Stimulated activated CD8-positive, alpha-beta memory T cell treated with anti-CD3 and anti-CD28 coated beads, Interleukin-12 subunit alpha, Interleukin-12 subunit beta, amount 100 ng/mL, for 1 hour (primary cell): ENCODE measurements at places on chromosomes 2 and 18.

DNA sequence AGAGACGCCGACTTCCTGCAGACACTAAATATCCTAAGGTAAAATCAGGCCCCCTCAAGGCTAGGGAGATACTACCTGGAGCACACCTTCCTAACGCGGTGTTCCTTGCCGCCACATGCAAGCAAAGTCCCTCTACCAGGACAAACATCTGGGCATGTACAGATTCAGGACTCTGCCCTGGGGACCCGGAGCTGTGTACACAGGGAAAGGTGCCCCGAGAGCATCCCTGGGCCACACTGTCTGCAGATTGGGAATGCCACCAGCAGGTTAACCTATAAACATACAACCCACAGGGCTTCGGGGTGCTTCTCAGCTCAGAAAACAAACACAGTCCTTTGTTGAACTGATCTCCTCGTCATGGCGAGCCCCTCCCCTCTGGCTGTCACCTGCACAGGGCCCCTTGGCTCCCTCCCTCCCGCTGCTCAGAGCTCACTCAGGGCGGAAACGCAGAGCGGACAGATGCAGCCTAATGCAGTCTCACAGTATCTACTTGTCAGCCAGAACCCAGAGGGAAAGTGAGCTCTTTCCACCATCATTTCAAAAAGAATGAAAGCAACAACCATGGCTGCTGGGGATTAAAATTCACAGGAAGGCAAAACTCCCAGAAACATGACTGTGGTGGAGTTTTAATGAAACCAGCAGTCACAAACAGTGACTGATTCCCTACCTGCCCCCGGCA, 218.8 kb downstream of the HDAC4 start:
- no peak for DNase-seq

DNA sequence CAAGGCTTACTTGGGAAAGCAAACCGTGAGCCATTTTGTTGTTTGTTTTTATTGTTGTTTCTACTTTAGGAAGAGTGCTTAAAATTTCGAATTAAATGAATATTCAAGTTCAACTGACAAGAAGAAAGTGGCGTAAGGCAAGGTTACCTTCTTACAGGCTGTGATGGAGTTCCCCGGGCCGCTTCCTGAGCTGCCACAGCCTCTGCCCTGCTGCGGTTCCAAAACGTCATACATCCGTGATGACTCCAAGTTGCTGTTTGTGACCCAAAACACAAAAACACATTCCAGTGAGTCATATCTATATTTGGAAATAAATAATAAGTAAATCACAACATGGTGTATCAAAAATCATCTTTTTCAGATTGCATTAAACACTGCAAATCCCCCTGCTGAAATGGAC, 49.7 kb downstream of the SPHKAP start:
- DNase-seq, result no peak

DNA sequence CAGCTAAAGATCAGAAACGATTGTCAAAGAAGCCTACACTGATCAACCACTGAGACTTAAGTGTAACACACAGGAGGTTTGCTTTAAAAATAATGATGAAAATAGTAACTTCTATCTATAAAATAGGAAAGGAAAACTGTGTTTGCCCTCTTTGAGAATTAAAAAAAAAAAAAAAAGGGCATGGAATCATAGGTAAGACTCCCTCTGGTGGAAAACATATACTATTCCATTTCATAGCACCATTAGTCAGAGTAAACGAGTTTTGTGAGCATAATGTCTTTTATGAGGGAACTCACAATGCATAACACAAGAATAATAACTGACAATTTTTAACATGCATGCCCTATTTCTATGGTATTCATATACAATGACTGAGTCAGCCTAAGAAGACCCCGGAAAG, 36.3 kb downstream of the SLC35F5 start:
- no peak for DNase-seq

GRCh38 chr18:23902396-23902795, 112.2 kb upstream of the TTC39C start:
- DNase-seq, result no peak

DNA sequence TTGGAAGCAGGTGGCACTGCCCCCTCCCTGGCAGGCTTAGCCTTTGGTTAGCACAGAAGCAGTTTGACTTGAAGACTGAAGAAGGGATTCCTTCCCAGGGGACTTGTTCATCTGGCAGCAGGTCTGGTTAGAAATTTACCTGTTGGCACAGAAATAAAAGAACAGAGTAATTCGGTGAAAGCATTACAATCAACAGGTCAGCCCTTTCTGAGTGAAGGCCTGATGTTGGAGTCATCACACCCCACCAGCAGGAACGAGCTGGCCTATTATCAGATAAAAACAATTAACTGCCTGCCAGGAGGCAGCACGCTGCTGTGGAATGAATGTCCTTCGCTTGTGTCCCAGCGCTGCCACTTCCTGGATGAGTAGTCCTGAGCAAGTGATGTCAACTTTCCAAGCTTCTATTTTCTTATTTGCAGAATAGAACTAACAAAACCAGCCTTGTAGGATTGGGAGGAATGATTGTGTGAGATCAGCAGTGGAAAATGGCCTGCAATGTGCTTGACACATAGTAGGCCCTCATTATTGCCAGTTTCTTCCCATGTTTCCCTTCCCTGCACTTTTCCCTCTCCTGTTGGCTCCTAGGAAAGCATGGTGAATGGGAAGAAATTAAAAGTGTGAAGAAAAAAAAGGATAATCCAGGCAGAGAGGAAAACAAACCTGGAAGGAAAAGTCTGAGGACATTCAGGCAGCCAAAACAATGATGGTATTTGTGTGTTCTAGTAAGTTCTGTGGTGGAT, 29.0 kb downstream of the LGALSL start:
- no peak for DNase-seq

DNA sequence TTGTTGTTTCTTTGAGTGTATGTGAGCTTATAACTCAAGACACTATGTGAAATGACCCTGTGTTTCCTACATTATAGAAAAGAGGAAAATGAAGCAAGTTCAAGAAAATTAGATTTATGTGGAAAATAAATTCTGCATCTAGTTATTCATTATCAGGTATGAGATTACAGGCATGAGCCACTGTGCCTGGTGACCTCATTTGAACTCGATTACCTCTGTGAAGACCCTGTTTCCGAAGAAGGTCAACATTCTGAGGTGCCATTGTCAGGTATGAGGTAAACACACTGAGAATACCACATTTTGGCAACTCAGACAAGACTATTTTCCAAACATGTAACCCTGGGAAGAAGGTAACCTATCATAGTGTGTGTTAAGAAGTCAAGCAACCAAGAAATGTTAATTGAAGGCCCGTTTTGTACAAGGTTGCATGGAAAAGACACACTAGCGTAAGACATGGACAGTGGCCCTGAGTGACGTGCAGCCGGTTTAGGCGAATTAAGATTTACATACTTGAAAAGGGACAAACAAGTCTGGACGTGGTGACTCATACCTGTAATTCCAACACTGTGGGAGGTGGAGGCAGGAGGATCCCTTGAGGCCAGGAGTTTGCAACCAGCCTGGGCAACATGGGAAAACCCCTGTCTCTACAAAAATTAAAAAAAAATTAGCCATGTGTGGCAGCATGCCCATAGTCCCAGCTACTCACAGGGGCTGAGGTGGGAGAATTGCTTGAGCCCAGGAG, 186.6 kb downstream of the NEDD4L start:
- no peak for DNase-seq

GRCh38 chr18:21194871-21195771, 46.9 kb upstream of the GREB1L start:
- DNase-seq, result no peak

GRCh38 chr2:38947241-38948239, 57.9 kb downstream of the ARHGEF33 start:
- peak; percentile 16 for DNase-seq

DNA sequence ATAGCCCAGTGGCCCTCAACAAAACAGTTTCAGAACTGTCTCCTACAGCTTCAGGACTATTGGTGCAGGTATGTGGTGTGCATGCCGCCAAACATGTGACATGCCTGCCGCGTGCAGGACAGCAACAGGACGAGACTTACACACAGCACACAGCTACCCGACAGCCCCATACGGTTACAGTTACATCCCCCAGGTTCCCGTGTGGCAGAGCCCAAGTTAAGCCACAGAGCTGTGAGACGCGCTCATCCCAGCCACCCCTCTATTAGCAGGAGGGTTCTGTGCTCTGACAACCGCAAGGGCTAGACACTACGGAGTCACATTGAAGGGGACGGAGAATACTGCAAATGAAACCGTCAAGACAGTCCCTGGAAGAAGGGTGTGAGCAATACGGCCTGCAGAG, 16.4 kb upstream of the TUBB6 start:
- no peak for DNase-seq

GRCh38 chr2:149924028-149924427, 336.5 kb upstream of the MMADHC start:
- no peak for DNase-seq
